ENCODE measurements at places on chromosomes 2 and 18.
A peak's percentile ranks its signal among the peaks of the same experiment; 100 is the strongest.

- DNase-seq = peak; percentile 72
These were observed 56.8 kb downstream of the POLR1A start for GRCh38 chr2:86048888-86049287.

DNA sequence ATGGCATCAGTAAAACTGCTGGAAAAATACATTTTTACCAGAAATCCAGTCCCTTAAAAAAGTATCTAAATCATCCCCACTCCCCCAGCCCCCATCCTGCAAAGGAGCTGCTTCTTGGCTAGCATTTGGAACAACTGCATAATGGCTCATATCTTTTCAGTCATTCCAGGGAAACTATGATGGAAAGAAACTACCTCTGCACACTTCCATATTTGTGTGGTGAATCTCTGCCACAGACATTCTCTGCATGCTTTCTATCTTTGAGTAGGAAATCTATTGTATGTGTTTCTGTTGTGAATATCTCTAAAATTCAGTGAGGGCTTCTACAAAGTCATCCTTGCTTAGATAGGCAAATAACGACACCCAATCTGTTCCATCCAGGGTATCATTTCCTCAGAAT, 632.3 kb downstream of the LRP1B start:
- DNase-seq = no peak

DNA sequence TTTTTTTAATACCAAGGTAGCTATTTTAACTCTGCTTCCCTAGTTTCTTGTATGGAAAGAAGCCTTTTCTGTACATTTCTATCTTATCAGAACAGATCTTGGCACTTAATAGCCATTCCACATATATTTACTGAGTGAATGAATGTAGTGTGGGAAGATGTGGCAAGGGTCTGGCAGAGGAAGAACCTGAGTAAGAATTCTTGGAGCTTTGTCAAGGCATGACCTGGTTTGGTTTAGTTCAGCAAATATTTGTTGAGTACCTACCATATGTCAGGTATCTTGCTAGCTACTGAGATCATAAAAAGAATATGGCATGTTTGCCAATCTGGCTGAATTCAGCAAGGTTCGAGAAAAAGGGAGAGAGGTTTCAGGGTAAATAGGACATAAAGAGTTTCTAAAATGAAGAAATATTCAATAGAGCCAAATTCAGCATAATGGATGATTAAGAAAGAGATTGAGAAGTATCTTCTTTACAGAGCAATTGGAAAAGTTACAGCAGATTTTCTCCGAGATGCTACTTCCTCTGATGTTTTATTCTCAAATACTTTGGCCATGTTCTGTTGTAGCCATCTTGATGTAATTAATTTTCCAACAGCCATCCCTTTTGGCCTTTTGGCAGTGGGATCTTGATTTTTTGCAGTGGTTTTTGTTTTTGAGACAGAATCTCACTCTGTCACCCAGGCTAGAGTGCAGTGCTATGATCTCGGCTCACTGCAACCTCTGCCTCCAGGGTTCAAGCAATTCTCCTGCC, 21.7 kb upstream of the MEP1B start:
- DNase-seq = no peak

GRCh38 chr2:232487385-232488096, at the start of gene ECEL1:
Gene ECEL1 (minus strand): TSS chr2:232487834. CDS start chr2:232486653, 1,181 bp downstream.
- no peak for DNase-seq

DNA sequence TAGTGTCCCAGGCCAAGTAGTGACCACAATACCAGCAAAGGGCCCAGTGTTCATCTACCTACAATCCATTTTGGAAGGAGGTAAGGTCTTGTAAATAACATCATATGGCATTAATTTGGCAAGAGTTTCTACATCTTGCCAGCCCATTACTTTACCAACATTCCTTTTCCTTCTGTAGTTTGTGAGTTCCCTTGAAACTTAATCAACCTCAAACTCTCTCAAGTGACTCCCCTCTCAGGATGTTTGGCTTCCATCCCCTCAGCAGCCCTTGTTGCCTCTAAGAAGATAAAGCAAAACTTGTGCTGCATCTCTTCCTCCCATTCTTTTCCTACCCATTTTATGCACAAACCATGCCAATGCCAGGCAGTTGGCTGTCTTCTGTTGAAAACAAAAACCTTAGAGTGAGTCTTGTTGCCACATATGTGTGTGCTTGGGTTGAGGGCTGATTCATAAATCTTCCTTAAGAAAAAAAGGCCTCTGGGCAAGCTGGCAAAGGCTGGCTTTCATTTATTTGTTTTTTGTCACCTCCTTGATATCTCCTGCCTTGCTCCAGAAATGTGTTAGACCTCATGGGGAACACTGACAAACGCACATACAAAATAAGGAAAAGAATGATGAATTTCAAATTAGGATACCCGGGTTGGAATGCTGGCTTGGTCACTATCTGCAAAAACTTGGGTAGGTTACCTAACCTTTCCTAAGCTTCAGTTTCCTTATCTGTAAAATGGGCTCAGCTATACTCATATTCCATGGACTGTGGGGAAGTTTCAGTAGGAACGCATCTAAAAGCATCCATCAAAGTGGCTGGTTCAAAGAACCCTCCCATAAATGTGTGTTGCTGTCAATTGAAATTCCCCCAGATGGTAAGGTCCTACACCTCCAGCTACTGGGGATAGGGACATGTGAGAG, 29.4 kb upstream of the ST3GAL5 start:
- no peak for DNase-seq

GRCh38 chr2:187593098-187593497, 38.9 kb upstream of the TFPI start:
- no peak for DNase-seq

DNA sequence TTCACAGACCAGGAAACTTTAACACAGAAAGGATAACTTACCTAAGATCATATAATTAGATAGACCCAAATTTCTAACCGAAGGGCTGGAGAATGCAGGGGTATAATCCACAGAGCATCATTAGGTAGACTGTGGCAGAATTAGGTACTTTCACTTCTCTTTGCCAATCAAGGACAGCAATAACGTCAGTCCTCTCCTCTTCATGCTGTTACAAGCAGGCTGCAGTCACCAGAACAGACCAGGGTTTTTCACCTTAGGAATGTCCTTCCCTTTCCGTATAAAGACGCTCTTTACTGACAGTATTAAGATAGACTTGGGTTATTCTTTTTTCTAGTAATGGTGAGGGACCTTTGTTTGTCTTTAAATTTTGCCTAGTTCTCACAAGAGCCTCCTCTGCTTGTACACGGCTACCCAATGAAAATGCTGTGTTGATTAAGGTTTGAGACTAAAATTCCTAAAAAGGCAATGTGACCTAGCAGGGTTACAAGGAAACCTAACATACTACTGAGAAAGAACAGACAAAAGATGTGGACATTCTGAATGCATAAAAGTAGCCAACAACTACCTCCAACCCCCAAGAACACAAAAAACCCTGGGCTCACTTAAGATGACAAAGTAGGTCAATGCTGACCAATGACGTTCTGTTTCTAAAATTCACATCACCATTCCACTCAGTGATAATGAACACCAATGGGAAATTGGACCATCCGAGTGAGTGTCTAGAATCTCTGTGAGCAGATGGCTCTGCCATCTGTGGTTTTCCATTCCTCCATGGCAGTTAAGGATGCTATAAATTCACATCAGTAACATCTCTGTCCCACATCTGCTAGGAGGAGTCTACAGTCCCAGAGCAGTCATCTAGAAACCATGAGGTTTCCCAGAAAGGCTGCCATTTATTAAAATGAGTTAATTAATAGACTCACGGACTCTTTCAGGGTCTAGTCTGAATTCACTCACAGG, 2.1 kb downstream of the PDIA6 start:
- DNase-seq = no peak

DNA sequence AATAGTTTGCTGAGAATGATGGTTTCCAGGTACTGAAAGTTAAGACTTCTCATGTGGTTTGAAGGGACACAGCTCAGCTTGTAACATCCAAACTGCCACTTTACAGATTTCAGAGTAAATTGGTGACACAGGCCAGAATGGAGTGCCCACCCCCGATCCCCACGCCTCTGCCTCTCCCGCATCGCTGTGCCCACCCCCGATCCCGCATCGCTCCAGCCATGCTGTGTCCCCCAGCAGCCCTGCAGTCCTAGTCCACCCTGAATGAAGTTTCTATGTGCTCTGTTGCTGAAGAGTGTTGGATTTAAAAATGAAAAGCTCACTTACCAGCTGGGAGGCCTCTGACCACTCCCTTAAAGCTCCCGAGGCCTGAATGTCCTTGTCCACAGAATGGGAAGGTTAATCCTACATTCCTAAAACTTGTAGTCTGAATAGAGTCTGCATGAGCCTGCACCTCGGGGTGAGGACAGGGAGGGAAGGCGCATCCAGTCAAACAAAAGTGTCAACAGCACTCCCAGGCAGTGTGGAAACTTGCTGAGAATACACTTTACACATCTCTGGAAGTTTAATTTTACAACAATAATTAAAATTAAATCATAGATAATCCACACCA, 176.4 kb upstream of the ID2 start:
- no peak for DNase-seq

- DNase-seq = no peak
These were observed 179.6 kb downstream of the FAM124B start for GRCh38 chr2:224222291-224222690.

GRCh38 chr2:24725956-24726355, 67.2 kb downstream of the PTRHD1 start:
- no peak for DNase-seq

GRCh38 chr2:88842656-88843460, 151.4 kb downstream of the RPIA start:
- no peak for DNase-seq

- DNase-seq = no peak
These were observed 30.6 kb upstream of the GCC2 start for GRCh38 chr2:108418416-108418815.

- no peak for DNase-seq
These were observed 134.1 kb downstream of the FAM210A start for GRCh38 chr18:13592246-13592645.
